ENCODE measurements at places on chromosomes 2 and 18.
A peak's percentile ranks its signal among the peaks of the same experiment; 100 is the strongest.

- DNase-seq = no peak
Measured at GRCh38 chr2:26001743-26002351, 19.6 kb upstream of the KIF3C start.

- no peak for DNase-seq
Measured at GRCh38 chr2:202910698-202911097, 775 bp downstream of the WDR12 start.

DNA sequence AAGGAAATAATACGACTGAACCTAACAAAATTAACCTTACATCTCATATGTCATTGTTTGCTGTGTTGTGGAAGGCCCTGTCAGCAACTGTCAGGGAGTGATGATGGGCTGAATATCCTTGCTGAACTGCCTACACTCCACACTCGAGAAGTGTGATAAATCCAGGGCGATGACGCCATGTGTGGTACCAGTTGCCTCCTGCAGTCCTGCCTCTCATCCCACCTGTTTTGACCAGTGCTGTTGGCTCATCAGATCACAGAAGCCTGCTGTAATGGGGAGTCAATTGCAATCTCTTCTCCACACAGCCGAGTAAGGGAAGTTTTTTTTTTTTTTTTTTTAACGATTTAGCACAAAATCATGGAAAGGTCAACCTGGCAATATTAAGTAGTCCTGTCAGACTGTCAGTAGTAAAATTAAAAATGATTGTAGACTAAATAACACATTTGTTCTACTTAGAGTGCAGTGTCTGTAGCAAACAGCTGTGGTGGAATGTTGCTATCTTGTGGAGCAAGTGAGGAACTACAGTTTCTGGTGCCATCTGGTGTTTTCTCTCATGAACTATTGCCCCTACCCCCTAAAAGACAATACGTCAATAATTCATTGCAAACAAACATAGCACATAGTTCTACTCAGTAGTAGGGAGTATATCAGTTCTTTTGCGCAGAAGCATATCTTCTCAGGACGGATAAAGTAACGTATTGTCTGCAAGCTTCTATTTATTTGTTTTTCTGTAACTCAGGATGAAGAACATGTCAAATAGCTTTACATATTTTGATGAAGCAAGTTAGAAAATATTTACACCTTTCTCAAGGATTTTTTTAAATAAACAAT is 347.6 kb downstream of the CTNNA2 start:
- no peak for DNase-seq

DNA sequence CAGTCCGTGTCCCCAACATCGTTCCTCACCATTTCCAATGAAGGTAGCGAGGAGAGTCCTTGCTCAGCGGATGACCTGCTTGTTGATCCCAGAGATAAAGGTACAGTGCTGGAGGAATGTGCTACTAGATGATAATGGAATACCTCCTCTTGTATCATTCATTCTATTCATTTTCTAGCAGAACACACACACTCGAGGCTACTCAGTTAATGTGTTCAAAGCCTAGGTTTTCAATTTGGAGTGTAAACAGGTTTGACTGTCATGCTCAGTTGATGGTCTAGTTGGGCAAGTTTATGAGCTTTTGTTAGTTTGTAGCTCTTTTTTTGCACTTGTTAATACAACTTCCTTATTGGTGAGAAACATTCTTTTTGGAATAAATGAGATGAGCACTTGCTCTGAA is 114.2 kb downstream of the ICA1L start:
- no peak for DNase-seq

DNA sequence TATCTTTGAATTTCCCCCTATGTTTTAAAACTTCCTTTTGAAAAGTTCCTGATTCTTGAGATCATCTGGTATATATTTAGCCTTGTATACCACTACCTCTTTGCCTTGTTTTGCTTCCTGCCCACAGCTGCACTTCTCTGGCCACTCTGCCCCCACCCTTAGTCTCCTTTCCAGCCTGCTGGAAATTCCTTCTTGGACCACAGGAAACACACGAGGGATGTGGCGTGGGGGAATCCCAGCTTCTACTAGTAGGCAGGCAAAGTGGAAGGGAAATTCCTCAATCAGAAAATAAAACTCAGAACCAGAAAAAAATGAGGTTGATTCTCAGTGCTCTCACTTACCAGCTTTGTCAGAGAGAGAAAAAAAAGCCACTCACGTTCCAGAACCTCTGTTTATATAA is 13.4 kb downstream of the IL18RAP start:
- no peak for DNase-seq

GRCh38 chr2:205878999-205879762 is 196.9 kb downstream of the NRP2 start:
- no peak for DNase-seq

- no peak for DNase-seq
Measured at GRCh38 chr2:122063716-122064115, 308.3 kb downstream of the TSN start.

GRCh38 chr2:198016243-198016642 is 211.8 kb downstream of the PLCL1 start:
- DNase-seq = no peak

DNA sequence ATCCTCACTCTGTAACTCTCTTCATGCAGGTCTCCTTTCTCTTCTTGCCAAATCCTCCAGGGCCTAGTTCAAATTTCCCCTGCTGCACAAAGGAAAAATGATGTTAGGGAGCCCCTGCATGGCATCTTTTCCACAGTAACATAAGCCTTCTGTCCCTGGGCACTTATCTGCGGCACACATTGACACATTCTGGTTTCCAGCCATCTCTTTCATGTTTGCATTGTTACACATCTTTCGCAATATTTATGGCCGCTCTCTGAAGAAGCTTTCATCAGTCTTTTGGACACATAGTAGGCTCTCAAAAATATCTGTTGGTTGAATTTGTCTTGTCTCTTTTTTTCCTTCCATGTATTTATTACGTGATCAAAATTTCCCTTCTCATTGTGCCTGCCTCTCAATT is 1806.1 kb upstream of the PIK3C3 start:
- DNase-seq = no peak

GRCh38 chr2:159071190-159071915 is 102.9 kb downstream of the TANC1 start:
- no peak for DNase-seq

DNA sequence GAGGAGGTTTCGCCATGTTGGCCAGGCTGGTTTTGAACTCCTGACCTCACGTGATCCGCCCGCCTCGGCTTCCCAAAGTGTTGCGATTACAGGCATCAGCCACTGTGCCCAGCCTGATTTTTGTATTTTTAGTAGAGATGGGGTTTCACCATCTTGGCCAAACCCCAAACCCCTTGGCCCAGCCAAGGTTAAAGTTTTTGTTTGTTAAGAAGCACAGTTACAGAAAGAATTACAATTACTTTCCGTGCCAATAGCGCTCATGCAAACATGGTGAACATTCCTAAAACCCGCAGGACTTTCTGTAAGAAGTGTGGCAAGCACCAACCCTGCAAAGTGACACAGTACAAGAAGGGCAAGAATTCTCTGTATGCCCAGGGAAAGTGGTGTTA is 26.1 kb downstream of the ITSN2 start:
- DNase-seq = no peak

GRCh38 chr2:175606010-175606841 is 395.8 kb downstream of the LNPK start:
- DNase-seq = no peak

DNA sequence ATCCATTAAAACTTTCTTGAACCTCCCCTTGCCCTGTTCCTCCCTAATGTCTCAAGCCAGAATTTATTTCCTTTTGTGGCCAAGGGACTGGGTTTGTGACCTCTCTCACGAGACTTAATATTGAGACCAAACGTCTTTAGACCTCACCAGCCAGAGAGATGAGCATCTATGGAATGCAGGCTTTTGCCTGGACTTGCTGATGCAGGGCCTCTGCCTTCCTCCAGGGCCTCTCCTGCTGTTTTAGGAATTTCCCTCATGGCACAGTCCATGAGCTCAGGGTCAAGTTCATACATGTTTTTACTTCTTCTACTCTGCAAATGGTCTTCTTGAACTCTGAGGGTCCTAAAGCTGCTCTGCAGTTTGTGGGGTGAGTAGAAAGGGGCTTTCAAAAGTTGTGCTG is 22.3 kb downstream of the IL1B start:
- no peak for DNase-seq

GRCh38 chr18:70030728-70031127 is 83.1 kb upstream of the CD226 start:
- DNase-seq = no peak

DNA sequence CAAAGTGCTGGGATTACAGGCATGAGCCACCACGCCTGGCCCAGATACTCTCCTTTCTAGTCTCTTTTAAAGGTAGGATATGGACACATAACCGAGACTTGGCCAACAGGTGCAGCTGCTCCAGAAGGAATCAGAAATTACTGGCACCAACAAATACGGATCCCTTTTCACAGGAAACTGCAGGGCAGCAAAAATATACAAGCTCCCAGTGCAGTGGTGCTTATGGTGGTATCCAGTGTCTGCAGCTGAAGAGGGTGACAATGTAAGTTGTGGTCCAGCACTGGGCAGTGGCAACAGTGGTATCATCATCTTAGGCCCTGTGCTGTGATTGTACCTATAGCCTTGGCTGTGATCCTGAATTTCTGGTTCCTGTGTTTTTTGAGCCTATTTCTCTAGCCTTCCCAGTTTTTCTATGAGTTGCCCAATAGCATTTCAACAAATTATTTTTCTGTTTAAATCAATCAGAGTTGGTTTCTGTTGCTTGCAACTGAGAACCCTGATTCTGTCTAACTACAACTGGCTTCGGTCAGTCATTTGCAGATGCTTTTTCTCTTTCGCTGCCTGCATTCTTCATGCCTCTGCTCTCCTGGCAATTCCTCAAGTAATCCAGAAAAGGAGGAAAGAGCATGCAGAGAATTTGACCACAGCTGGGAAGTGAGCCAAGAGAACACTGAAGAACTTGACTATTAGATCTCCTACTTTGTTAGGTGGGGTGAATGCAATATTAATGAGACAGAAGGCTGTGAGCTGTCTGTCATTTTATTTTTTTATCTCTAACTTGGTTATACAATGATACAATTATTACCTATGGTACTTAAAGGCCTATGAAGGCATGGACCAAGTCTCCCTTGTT is 30.8 kb upstream of the EML4 start:
- no peak for DNase-seq

DNA sequence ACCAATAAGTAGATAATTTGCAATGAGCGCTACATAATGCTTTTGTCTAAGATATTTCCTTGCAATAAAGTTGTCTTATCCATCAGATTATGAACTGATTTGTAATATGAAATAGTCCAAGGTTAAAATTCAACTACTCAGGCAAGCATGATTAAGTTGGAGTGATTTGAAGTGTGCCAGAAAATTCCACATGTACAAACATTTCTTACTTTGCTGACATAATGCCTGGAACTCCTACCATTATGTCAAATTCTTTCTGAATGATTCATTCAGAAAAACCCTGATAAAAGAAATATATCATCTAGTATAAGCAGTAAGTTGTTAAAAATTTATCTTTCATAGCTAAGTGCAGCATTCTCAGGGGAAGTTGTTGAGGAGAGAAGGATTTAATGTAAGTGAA is 87.3 kb downstream of the CBLN2 start:
- DNase-seq = no peak

DNA sequence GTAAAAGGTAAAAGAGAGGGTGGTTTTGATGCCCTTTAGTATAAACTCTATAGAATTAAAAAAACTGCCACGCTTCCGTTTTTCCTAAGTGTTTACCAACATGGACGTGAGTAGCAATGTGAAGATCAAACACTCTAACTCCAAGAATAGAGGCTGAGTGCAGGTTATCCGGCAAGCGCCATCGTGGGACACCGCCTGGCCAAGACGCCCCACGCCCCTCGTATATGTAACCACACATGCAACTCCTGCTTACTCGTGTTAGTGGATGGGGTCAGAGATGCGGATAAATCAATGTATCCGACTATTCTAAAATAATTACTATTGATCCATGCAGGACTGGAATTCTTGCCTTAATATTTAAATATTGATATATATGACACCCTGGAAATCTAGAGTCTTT is 741.3 kb downstream of the GALR1 start:
- no peak for DNase-seq

- DNase-seq = no peak
Measured at GRCh38 chr2:236656166-236656565, 86.5 kb downstream of the ACKR3 start.

- no peak for DNase-seq
Measured at GRCh38 chr2:202084265-202084664, 11.2 kb downstream of the KIAA2012 start.

- no peak for DNase-seq
Measured at GRCh38 chr2:205427112-205427511, 255.2 kb upstream of the NRP2 start.

DNA sequence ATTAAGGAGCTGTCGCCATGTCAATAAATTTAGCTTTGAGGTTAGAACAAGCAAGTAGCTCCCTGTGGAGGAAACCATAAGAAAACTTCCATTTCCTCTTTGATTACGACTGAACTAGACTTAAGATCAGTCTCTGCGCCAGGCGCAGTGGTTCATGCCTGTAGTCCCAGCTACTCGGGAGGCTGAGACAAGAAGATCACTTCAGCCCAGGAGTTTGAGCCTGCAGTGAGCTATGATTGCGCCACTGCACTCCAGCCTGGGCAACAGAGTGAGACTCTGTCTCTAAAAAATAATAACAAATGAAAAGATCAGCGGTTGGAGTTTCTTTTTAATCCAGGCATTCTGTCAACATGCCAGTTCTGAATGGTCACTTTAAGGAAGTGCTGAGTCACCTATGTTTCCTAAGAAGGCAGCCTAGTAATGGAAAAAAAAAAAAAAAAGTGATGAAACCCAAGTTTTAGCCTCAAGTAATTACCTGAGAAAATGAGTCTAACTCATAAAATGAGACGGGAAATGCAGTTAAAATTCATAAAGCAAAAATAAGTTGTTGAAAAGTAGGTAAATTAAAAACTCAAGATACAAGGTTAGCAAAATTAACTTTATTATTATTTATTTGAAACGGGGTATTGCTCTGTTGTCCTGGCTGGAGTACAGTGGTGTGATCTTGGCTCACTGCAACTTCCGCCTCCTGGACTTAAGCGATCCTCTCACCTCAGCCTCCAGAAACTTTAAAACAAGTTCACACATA is 10.2 kb downstream of the C18orf32 start:
- DNase-seq = no peak

- DNase-seq = peak; percentile 12
Measured at GRCh38 chr2:143177096-143177786, 48.0 kb downstream of the ARHGAP15 start.

- no peak for DNase-seq
Measured at GRCh38 chr2:126750506-126750905, 94.5 kb downstream of the GYPC start.

- no peak for DNase-seq
Measured at GRCh38 chr18:77749089-77749488, 499.4 kb downstream of the GALR1 start.

DNA sequence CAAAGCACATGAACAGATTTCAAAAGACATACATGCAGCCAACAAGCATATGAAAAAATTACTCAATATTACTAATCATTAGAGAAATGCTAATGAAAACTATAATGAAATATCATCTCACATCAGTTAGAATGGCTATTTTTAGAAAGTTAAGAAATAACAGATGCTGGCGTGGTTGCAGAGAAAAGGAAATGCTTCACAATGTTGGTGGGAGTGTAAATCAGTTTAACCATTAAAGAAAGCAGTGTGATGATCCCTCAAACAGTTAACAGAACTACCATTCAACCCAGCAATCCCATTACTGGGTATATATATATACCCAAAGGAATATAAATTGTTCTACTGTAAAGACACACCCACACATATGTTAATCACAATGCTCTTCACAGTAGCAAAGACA is 117.7 kb upstream of the SETBP1 start:
- DNase-seq = no peak

- no peak for DNase-seq
Measured at GRCh38 chr2:15914596-15915385, 25.6 kb upstream of the MYCN start.

Measured in CD8-positive, alpha-beta memory T cell (primary cell).